Fibroblast of skin of scalp (primary cell): ENCODE measurements at places on chromosomes 1 and 21.

GRCh38 chr1:234593109-234593508 lies 16.9 kb downstream of the IRF2BP2 start:
- DNase-seq, result no peak

DNA sequence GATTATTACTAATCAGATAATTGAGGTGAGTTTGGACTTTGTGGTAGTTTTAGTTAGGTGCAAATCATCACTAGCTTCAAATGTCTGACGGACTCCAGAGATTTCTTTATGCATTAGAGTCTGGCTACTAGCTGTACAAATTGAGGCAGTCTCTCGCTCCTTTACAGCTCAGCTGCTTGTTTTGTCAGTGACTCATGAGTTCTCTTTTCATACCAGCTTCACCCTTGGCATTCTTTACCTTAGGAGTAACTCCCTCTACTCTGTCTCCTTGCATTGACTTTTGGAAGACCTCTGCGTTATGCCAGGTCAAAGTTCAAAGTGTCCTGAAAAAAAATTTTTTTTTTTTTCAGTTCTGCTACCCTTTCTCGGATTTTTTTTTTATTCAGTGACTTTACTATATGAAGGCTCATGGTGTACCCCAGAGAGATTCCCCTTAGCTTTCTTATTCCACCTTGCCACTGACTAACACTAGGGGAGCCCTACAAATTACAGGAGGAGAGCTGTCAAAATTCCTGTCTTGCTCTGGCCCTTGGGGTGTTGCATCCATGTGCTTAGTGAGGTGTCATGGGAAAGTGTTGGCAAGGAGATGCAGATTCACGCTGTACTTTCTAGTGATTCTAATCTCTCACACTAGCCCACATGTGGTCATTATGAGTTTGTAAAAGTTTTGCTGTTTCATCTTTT lies 576.6 kb downstream of the ADGRL2 start:
- peak; percentile 29 for DNase-seq

DNA sequence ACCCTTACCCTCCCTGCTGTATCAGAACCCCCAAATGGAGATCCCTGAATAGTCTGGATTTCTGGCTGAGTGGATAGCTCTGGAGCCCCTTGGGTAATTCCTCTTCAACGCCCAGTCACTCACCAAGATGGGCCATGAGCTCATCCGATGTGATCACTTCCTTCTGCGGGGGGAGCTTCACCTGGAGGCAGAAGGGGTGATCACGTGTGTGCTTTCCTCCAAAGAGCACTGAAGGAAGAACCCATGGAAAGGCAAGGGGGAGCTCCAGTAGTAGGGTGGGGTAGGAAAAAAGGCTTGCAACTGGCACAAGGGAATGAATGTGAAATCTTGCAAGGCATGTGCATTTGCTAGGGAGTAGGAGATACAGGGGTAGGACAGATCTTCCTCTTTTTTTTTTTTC lies 5.1 kb downstream of the MINDY1 start:
- no peak for DNase-seq

DNA sequence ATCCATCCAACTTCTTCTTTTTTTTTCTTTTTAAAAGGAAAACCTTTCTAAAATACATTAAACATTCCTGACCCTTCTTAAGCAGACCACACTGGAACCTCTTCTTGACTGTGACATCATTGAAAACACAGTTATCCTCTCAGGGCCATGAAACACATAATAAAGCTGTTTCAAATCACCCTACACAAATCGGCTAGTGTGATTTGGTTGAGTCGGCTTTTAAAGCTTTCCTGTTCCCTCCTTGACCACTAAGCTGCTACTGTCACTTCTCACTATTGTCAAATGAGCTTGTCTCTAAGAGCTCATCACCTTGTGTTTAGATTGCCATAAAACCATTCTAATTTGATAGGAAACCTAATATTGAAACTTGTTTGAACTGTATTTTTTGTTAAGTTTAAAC lies 5.9 kb downstream of the USP24 start:
- DNase-seq, result no peak

- DNase-seq, result no peak
Observed at GRCh38 chr1:175599212-175599705, 144.1 kb downstream of the TNR start.

DNA sequence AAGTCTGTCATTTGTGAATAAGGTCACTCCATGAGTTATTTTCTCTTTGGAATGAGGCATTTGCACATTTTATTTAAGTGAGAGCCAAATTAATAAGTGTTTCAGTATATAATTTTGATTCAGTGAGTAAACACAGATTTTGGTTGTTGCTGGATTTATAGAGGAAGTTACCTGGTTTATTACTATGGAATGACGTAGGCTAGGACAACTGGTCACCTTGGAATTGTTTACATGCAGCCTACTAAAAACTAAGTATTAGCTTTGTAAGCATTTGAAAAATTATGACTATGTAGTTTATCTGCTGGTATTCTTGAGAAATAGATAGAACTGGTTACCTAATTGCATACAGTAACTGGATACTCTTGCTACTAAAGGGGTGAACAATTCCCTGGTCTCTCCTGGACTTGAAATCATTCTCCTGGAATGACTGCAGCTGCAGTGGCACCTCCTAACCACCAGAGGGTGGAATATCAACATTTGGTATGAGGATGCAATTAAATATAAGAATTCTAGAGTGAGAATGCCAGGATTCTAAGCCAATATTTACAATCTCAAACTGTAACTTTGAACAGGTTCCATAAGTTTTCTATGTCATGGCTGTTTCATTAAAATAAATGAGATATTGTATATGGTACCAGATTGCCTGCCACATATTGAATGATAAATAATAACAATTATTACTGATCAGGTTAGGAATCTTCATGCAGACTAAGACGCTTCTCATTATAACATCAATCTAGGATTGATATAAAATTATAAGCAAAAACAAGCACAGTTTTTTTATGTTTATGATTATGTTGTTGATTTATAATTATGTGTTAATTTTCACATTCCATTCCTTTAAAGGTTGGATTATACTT lies 3.5 kb upstream of the KRTAP27-1 start:
- DNase-seq, result peak; percentile 53

DNA sequence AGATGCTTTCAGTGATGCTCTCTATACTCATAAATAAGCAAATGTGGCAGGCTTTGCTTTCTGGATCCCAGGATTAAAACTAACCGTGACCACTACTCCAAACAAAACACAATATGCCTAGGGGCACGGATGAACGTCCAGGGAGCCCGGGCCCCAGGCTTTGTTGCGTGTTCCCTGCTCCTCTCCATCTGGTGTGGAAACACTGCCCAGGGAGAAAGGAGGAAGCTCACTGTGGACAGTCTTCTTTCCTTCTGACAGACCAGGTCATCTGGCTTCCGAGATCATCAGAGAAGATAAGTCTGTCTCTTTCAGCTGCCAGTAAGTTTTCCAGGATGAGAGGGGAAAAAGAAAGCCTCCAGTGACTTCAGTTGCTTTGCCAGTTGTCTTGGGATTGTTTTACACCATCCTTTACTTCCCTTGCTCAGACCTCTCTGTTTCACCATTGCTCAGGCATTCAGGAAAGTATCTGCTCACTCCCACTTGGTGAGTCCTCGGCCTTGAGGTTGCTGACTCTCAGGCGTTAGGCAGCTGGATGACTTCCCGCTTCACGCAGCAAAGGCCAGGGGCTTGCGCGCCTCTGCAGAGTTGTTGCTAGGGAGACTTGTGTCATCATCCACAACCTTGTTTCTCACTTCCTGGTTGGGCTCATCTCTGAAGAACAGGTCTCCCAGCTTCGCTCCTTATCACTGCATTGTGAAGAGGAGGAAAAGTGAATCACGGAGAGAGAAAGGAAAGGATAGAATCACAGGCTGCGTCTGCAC lies 20.6 kb upstream of the PGD start:
- DNase-seq, result peak; percentile 76

DNA sequence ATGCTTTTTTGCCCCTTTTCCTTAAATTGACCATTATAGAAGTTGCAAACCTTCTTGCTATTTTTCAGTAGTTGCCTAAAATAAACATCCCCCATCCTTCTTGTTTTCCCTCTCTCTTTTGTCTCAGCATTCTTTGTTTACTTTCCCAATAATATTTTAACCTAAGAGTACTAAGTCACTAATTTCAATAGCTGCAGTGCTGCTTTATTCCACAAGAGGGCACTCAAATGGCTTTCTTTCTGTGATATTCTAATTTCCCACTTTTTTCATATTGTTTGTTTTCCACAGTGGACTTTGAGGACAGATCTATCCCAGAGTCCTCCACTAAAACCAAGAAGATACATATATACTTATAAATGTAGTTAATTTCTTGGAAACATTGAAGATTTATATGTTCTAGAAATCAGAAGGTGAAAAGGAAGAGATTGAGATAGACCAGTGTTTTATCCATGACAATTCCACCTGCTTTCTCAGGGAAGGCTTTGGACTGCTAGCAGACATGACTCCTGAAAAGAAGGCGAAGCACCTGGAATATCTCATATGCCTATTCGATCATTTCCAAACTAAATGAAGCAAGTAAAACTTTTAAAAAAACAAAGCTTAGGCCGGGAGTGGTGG lies 104.8 kb upstream of the GRIK1 start:
- peak; percentile 25 for DNase-seq

GRCh38 chr1:117045644-117046043 lies 14.5 kb upstream of the TTF2 start:
- DNase-seq, result peak; percentile 55

DNA sequence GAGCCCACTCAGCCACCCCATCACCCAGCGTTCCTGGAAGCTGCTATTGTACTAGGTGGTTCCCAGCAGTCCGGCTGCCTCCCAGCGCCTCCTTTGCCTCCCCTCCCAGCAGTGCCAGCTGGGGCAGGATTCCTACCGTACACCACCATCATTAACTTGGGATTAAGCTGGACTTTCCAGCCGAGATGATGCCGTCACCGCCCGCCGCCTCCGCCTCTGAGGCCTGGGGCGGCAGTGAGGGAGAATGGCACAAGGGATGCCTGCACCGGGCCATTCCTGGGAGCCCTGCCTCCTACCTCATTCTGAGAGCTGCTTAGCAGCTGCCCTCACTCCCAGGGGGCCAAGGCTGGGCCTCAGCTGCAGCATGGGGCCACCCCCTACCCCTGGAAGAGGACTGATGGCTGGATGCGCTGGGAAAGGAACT lies 13.2 kb downstream of the CNTN2 start:
- DNase-seq, result no peak

DNA sequence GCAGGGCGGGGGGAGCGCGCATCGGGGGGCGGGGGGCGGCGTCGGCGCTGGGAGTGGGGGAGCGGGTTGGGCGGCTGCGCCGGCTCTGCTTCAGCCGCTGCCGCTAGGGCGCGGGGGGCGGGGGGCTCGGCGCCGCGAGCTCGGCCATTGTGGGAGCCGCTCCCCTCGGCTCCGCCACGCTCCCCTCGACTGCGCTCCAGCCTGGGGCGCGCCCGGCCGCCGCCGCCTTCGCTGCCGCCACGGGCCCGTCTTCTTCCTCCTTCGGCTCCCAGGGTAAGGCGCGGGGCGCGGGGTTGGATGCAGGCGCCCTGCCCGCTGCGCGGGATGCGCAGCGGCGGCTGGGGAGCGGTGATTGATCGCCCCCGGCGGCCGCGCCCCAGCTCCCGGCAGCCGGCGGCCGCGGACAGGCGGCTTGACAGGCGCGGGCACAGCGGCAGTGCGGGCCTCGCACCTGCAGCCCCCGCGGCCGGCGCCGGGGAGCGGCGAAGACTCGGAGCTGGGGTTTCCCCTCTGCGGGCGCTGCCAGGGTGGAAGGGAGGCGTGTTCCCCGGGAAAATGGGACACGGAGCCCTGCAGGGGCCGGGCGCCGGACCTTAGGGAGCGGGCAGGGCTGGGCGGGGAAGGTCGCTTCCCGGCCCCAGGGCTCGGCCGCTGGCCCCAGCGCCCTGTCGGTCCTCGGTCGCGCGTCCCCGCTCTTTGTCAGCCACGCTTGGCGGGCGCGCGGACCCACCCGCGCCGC lies 55.3 kb downstream of the NDUFS5 start:
- no peak for DNase-seq

GRCh38 chr1:247079141-247079874 lies 697 bp upstream of the ZNF670 start:
- DNase-seq, result no peak

- DNase-seq, result peak; percentile 95
Observed at GRCh38 chr1:3543076-3544039, 68.0 kb downstream of the MEGF6 start.
